ENCODE measurements at places on chromosomes 2 and 18. TPM values are rescaled to one million over a fixed set of nuclear protein-coding genes. Genes with fewer than 3 reads are reported as not detected.

DNA sequence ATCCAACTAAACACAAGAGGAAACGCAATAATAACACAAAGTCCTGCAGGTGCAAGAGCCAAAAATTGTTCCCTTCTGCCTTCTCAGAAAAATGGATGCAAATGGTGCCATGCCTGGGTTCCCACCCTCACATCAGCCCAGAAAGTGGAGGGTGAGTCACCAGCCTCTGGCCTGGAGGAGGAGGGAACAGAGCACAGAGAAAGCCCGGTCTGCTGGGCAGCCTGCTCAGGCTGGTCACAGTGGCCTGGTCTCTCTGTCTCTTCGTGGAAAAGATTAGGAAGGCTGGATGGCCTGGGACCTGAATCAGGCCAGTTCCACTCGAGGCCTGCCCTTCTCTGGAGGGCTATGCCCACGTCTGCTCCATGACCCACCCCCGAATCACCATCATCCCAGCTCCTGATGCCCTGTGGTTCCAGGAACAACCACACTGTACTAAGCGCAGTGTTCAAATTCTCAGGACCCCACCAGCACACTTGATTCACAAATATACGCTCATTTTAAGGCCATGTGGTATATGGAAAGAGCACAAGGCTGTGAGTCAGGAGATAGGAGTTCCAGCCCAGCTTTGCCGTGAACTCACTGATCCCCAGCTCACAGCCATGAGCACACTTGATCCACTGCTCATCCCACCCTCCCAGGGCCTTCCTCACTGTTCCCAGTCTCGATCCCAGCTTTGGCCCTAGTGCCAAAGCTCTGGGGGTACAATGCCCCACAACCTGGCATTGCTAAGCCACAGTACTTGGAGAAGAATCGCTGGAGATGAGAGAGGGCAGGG is 82.1 kb downstream of the ZBTB7C start:
- H3K27ac ChIP-seq, result no peak overlapping the region
- no peaks in the 10 kb centered on the region for H3K36me3 ChIP-seq
- H3K4me3 ChIP-seq, result no peak overlapping the region
- H3K27me3 ChIP-seq, result no peaks in the 10 kb centered on the region

DNA sequence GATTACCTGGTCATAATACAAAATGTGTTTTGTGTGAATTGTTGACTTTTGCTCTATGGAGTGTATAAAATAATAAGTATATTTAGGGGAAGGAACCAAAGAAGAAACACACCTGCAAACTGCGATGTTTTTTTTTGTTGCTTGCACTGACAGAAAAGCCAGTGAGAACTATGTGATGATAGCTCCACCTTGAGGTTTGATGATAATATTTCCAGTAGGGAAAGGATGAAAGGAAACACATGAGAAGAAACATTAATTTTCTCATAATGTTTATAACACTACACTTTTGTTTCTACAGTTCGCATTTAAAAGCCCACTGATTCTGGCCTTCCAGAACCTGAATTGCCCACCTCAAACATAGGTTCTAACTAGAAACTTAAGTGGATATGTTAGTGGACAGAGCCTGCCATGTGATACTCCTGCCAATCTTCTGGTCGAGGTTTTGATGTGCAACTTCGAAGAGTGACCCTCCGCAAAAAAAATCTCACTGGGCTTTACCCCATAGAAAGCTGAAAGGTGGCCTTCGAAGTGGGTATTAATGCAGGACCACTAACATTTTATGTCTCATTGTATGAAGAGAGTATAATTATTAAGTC is 476.4 kb upstream of the SPHKAP start:
- H3K27me3 ChIP-seq, result no peaks in the 10 kb centered on the region
- no peak for DNase-seq
- no peak overlapping the region for H3K4me3 ChIP-seq
- H3K36me3 ChIP-seq, result no peaks in the 10 kb centered on the region
- H3K4me1 ChIP-seq, result no peaks in the 10 kb centered on the region

Gene UGT1A3
- total RNA-seq, result not detected

GRCh38 chr2:46989491-46990230 is 74.1 kb upstream of the MCFD2 start:
- peaks cover 3% of the 10 kb centered on the region for H3K4me1 ChIP-seq
- H3K4me3 ChIP-seq, result no peak overlapping the region
- H3K36me3 ChIP-seq, result peaks cover 7% of the 10 kb centered on the region
- no peaks in the 10 kb centered on the region for H3K27me3 ChIP-seq
- peak overlapping the region; percentile 76 for H3K27ac ChIP-seq

DNA sequence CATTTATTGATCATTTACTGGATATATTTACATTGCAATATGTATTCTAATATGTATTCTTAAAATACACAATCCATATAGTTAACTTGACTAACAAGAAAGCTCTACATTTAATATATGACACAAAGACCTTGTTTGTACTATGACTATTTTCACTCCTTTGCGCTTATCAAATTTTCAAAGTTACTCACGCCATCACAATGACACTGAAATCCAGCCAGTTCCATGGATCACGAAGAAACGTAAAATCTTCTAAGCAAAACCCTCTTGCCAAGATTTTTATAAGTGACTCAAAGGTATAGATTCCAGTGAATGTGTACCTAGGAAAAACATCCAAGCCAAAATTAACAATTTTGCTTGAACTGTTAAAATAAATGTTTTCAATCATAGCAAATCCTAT is 39.6 kb downstream of the SCN3A start:
- no peaks in the 10 kb centered on the region for H3K27me3 ChIP-seq
- no peaks in the 10 kb centered on the region for H3K4me1 ChIP-seq
- no peak overlapping the region for H3K27ac ChIP-seq
- H3K4me3 ChIP-seq, result no peak overlapping the region

DNA sequence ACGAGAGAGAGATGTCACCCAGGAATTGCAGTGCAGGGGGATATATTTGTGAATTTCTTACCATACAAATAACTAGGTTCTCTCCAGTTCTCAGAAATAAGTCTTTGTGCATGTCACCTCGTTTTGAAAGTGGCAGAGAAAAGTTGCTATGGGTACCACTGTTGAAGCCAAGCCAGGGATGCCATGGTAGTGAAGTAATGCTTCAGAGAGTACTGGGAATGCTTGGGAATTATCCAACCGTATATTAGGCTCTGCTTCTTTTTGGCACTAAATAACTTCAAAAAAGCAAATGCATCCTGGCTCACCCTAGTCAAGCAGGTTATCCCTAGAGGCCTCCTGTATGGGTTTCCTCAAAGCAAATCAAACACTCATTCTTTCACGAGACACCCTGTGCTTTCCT is 50.7 kb upstream of the DDX18 start:
- no peak overlapping the region for H3K4me3 ChIP-seq
- no peaks in the 10 kb centered on the region for H3K4me1 ChIP-seq
- H3K27me3 ChIP-seq, result no peaks in the 10 kb centered on the region
- DNase-seq, result no peak
- H3K36me3 ChIP-seq, result no peaks in the 10 kb centered on the region

DNA sequence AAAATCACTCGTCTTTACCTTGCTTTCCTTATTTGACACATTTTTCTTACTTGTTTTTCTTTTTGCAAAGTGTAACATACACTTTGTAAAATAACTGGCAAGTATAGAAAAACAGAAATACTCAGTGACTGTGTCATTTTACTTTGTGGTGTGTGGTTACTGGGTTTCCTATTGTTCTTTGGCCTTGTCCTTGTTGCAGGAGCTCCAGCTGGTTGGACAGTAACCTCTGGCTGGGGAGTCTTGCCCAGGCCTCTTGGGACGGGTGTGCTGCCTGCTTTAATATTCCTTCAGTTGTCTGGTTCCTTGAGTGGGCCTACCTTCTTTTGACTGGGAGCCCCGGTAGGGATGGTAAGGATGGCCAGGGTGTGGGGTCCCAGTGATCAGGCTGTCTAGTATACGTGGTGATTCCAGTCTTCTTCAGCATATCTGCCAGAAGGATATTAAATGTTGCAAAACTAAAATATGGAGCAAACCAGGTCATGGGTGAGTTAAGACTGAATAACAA is 53.8 kb downstream of the RNF144A start:
- H3K36me3 ChIP-seq, result no peaks in the 10 kb centered on the region
- no peak overlapping the region for H3K4me3 ChIP-seq
- H3K27ac ChIP-seq, result no peak overlapping the region

DNA sequence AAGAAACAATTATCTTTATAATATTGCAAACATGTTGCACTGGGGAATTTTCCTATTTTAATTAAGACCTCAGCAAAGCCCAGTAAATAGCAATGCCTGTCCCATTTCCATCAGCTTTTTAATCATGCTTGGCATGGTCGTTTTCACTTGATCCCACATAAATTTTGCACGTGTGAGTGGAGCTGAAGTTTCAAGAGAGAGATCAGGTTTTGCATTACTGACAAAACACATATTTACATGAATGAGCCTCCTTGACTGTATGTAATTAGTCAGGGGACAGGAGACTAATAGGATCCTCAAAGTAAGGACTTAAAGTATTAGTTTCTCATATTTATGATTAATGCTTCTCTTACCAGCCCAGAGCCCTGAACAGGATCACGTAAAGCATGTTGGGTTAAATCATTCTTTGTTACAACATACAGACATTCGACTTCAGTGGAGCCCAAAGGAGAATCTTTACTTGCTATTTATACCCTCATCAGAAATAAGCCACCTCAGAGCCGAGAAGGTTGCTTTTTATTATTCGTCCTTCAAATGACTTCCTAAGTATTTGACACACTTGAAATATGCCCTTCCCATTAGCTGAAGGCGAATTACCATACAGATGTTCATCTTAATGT is 711.3 kb downstream of the GALR1 start:
- no peaks in the 10 kb centered on the region for H3K4me1 ChIP-seq
- H3K27ac ChIP-seq, result no peak overlapping the region
- H3K36me3 ChIP-seq, result no peaks in the 10 kb centered on the region
- no peak for DNase-seq
- no peak overlapping the region for H3K4me3 ChIP-seq

Gene ACADL
- 3.9 TPM for total RNA-seq

- H3K4me3 ChIP-seq, result no peak overlapping the region
- no peak for DNase-seq
- no peaks in the 10 kb centered on the region for H3K36me3 ChIP-seq
- H3K4me1 ChIP-seq, result no peaks in the 10 kb centered on the region
- no peaks in the 10 kb centered on the region for H3K27me3 ChIP-seq
Observed at GRCh38 chr2:96939415-96939814, 47.0 kb downstream of the FAM178B start.

DNA sequence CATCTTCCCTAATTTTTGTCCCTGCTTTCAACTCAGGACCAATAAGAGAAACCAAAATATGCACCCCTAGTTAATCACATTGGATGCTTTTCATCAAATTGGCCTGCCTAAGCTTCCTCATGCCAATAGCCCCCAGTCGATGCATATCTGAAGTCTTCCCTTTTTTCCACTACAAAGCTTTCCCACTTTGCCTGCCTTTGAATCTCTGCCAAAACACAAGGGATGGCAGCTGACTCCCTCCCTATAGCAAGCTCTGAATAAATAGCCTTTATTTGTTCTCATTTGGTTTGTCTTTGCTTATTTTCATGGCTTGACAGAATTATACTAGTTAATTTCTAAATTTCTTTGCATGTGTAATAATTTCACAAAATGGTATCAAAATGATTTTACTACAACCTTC is 621.2 kb downstream of the MBD2 start:
- no peaks in the 10 kb centered on the region for H3K4me1 ChIP-seq
- H3K27ac ChIP-seq, result no peak overlapping the region
- H3K36me3 ChIP-seq, result no peaks in the 10 kb centered on the region

- no peak overlapping the region for H3K4me3 ChIP-seq
- H3K4me1 ChIP-seq, result peaks cover 14% of the 10 kb centered on the region
- H3K36me3 ChIP-seq, result no peaks in the 10 kb centered on the region
- no peak for DNase-seq
Observed at GRCh38 chr2:119769645-119770044, 9.9 kb downstream of the PTPN4 start.

DNA sequence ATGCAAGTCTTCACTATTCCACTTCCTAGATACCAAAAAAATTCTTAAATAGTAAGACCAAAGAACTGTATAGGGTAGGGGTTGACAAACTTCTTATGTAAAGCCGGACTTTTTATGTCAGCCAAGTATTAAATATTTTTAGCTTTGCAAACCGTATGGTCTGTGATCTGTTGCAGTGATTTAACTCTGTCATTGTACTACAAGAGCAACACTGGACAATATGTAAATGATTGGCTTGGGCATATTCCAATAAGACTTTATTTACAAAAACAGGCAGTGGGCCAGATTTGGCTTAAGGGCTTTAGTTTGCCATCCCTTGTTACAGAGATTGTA is 48.0 kb downstream of the MGAT5 start:
- H3K36me3 ChIP-seq, result no peaks in the 10 kb centered on the region
- DNase-seq, result no peak

- no peak overlapping the region for H3K4me3 ChIP-seq
- H3K4me1 ChIP-seq, result no peaks in the 10 kb centered on the region
- H3K36me3 ChIP-seq, result no peaks in the 10 kb centered on the region
- no peaks in the 10 kb centered on the region for H3K27me3 ChIP-seq
Observed at GRCh38 chr2:188089901-188090300, 201.8 kb upstream of the GULP1 start.

GRCh38 chr18:23136326-23137096 is 1.2 kb downstream of the CABLES1 start:
- H3K4me1 ChIP-seq, result peaks cover 26% of the 10 kb centered on the region
- H3K27me3 ChIP-seq, result no peaks in the 10 kb centered on the region
- no peaks in the 10 kb centered on the region for H3K36me3 ChIP-seq
- H3K27ac ChIP-seq, result peak overlapping the region; percentile 70
- H3K4me3 ChIP-seq, result peak overlapping the region; percentile 66

- H3K4me1 ChIP-seq, result peaks cover 44% of the 10 kb centered on the region
- no peaks in the 10 kb centered on the region for H3K36me3 ChIP-seq
- no peak overlapping the region for H3K27ac ChIP-seq
- DNase-seq, result no peak
Observed at GRCh38 chr2:40249577-40249976, 202.3 kb downstream of the SLC8A1 start.

DNA sequence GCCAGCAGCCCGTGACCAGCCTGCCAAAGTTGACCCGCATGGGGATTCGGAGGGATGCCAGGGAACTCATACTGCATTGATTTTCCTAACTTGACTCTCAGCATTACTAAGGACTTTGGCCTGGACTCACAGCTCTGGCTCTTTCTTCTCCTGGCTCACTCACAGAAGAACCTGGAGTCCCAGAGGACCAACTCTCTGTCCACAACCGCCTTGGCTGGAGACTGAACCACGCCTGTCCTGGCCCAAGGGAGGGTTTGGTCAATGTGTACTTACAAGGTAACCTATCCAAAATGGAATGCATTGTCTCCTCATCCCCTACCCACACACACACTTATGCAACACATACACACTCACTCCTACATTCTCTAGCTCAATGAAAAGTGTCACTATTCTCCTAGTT is 135.6 kb upstream of the KLHL29 start:
- H3K27ac ChIP-seq, result no peak overlapping the region
- H3K27me3 ChIP-seq, result no peaks in the 10 kb centered on the region
- no peaks in the 10 kb centered on the region for H3K36me3 ChIP-seq
- DNase-seq, result peak; percentile 74

Gene ACTR1B
- total RNA-seq, result 63.0 TPM

GRCh38 chr2:235946590-235946989 is 221.6 kb downstream of the GBX2 start:
- H3K36me3 ChIP-seq, result no peaks in the 10 kb centered on the region
- no peak overlapping the region for H3K27ac ChIP-seq
- DNase-seq, result peak; percentile 46
- no peaks in the 10 kb centered on the region for H3K4me1 ChIP-seq
- no peaks in the 10 kb centered on the region for H3K27me3 ChIP-seq

Measured in sigmoid colon (tissue), 7 donors.